Forelimb muscle (tissue), 1 donor: ENCODE measurements at places on chromosomes 2 and 18.

DNA sequence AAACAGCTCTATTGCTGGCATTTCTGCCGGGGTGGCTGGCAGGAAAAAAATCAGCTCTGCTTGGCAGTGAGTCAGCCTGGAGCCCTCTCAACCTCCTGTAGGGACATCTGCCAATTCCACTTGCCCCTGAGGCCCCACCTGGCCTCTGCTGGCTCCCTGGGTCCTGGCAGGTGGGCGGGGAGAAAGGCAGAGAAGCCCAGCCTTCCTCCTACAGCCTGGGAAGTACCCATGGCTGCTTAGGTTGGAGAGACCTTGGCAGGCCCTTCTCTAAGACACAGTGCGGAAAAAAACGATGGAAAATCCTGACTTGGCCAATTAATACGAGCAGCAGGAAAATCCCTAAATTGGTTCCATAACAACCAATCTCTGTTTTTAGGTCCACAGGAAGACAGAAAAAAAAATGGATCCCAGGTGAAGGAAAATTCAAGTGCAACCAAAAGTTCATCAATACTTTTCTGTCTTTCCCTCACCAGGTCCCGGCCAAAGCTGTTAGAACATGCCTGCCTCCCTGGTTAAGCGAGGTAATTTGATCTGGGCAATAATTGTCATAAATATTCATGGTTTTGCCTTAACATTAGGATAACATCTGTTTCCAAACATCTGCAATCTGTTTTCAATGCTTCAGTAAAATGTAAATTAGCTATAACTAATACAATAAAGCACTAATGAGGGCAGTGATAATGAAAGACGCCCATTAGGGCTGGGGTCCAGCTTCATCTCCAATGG is 245.9 kb downstream of the TFCP2L1 start:
- peak; percentile 62 for DNase-seq

GRCh38 chr2:104312684-104313083 is 541.2 kb upstream of the POU3F3 start:
- no peak for DNase-seq

- no peak for DNase-seq
Measured at GRCh38 chr2:203783496-203784203, 77.2 kb downstream of the CD28 start.

DNA sequence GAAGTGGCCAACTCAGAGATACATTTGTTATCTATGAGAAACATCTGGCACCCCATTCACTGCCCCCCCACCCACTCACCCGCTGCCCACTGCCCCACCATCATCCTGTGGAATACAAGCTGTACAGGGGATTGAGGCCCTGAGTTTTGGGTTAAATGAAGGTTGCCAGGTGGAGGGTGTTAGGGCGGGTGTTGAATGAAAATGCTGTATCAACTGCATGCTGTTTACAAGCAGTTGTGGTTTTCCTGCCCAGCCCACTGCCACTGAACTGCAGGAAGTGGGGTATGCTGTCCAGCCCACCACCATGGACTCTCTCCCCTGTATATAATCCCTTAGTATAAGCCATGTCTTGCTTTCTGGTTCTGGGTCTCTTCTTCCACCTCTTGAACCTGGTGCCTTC is 481.9 kb downstream of the METTL4 start:
- DNase-seq = no peak

DNA sequence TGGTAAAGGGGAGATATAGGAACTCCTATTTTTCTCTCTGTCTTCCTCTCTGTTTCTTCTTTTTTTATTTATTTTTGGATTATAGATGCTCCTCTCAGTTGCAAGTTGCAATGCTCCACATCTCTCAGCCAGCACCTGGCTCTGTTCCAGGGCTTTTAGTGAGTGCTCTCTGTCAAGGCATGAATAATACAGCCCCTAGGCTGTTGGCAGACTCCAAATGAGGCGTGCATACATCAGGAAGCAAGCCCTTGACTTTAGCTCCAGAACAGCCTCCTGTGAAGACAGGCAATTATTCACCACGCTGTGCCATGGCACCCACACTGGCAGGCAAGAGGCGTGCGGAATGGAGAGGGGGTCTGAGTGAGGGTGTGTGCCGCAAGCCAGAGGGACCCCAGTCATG is 228.1 kb upstream of the PXDN start:
- no peak for DNase-seq

DNA sequence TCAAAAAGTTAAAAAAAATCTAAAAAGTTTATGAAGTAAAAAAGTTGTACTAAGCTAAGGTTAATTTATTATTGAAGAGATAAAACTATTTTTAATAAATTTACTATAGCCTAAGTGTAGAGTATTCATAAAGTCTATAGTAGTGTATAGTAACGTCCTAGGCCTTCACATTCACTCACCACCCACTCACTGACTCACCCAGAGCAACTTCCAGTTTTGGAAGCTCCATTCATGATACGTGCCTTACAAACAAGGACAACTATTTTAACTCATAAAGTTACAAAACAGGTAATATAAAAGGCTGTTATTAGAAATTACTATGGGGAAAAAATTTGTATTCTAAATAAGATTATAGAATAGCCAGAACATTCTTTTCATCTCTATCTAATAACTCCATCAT is 158.9 kb upstream of the FN1 start:
- DNase-seq = no peak

DNA sequence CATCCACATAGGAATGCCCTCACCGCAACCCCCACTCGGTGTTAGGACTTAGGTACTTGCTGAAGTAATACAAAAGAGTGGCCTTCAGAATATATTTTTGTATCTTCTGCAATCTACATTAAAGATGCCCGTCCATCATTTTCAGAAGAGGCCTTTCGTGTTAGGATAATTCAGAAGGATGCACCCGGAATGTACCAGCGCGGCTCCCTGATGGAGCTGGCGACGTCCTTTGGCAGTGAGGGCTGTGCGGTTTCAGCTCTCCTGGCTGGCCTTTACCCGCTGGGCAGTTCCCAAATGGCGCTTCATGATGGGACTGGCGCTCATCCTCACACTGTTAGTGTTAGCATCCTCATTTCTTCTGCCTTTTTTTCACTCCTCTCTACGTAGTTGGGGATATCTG is 15.3 kb downstream of the TWIST2 start:
- DNase-seq = no peak

GRCh38 chr2:113213061-113213930 is 39.5 kb downstream of the PSD4 start:
- DNase-seq = no peak

- DNase-seq = no peak
Measured at GRCh38 chr2:113167115-113167932, 6.4 kb upstream of the PSD4 start.

- DNase-seq = no peak
Measured at GRCh38 chr18:78565240-78565639, 414.4 kb upstream of the SALL3 start.

DNA sequence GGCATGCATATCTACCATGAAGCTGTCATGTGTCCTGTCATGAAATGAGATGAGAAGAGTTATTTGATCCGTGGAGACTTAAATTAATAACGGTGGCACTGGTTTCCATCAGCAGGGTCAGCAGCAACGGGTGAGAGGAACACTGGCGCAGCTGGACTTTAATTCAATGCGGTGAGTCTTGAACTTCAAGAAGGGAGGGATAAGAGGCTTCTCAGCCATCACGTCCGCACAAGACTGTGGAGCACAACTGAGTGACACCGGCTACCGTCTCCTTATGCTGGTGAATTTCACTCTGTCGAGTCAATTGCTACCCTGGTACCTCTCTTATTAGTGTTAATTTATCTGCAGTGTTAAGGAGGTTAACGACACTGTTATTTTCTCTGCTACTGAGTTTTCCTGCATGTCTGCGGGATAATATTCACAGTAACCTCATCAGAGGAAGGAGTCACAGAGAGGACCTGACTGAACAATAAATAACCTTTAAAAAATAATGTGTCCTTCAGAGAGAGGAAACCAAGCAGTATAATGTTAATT is 236.8 kb downstream of the EPHA4 start:
- DNase-seq = no peak

DNA sequence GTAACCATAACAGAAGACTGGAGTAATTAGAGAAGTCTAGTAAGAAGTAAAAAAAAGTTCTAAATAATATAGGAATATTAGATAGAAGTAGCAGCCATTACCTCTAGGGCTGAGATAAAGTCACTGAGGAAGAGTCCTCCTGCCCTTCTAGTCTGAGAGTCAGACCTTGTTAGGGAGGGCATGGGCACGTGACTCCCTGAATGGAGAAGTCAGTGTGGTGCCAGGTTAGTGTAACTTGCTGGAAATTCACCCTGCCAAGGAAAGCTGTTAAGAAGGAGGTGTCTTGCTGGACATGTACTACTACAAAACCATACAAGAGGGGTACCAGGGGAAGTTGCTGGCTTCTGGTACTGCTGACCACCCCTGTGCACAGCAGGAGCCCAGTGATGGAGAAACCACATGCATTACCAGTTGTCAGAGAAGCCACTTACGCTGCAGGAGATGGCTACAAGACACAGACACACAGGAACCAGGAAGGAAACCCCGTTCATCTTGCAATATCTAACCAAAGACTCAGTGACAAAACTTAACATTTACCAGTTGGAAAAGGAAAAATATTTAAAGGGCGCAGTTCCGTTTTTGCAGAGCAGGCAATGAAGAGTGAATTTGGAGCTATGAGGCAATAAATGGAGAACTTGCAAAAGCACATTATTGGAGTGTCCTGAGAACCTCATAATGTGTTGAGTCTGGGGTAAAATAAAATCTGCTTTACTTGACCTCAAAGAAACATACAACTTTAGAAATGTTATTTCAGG is 77.2 kb upstream of the TLK1 start:
- DNase-seq = no peak

DNA sequence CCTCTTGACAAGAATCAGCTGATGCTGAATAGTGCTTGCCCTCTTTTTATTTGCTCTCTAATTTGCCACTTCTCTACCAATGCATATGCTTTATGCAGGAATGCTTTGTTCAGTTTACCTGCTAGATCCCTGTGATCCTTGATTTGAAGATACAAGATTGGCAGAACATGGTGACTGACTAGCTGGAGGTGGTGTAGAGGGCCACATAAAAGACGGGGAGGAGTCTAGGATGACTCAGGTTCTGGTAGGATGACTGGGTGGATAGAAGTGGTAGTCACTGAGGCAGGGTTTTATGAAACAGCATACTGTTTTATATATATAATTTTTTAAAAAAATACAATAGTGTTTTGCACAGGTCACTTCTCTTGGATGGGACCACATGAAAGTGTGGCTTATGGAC is 6.3 kb upstream of the ADGRF3 start:
- DNase-seq = no peak

DNA sequence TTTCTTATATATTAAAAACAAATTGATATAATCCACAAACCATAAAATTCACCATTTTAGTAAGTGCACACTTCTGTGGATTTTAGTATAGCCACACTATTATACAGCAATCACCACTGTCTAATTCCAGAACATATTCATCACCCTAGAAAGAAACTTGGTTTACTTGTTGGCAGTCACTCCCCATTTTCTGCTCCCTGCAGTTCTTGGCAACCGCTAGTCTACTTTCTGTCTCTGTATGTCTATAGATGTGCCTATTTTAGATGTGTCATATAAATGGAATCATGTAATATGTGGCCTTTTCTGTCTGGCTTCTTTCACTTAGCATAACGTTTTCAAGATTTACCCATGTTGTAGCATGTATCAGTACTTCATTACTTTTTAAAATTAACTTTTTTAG is 5.7 kb downstream of the CKAP2L start:
- no peak for DNase-seq

DNA sequence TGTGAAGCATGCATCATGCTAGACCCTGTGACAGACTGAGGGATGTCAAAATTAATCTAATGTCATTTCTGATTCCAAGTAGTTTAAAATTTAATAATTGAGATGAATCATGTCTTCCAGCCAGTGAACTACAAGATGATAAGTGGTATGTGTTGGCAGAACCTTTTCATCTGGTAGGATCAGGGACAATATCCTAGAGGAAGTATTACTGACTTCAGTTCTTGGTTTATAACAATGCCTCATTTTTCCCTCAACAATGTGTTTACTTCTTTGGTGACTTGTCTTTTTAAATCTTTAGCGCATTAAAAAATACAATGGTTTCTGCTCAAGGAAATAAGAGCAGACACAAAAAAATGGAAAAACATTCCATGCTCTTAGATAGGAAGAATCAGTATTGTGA is 69.4 kb downstream of the ARHGAP28 start:
- DNase-seq = no peak

GRCh38 chr18:77346208-77346810 is 96.7 kb downstream of the GALR1 start:
- DNase-seq = peak; percentile 59

- DNase-seq = no peak
Measured at GRCh38 chr2:74425523-74425922, 4.0 kb downstream of the WDR54 start.

- no peak for DNase-seq
Measured at GRCh38 chr2:21658907-21659477, 535.2 kb downstream of the TDRD15 start.

DNA sequence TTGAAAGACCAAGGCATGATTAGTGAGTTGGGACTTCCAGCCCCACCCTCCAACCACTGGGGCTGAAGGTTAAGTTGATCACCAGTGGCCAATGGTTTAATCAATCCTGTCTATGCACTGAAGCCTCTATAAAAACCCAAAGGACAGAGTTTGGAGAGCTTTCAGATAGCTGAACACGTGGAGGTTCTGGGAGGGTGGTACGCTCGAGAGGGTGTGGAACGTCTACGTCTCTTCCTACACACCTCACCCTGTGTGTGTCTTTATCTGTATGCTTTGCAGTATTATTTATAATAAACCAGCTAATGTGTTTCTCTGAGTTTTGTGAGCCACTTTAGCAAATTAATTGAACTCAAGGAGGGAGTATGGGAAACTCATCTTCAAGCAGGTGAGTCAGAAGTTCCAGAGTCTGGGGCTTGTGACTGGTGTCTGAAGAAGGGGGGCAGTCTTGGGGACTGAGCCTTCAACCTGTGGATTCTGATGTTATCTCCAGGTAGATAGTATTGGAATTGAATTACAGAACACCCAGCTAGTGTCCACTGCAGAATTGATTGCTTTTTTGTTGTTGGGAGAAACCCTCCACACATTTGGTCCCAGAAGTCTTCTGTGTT is 20.3 kb downstream of the ACTR3 start:
- DNase-seq = no peak

- DNase-seq = no peak
Measured at GRCh38 chr2:53150146-53150545, 617.5 kb upstream of the CHAC2 start.

DNA sequence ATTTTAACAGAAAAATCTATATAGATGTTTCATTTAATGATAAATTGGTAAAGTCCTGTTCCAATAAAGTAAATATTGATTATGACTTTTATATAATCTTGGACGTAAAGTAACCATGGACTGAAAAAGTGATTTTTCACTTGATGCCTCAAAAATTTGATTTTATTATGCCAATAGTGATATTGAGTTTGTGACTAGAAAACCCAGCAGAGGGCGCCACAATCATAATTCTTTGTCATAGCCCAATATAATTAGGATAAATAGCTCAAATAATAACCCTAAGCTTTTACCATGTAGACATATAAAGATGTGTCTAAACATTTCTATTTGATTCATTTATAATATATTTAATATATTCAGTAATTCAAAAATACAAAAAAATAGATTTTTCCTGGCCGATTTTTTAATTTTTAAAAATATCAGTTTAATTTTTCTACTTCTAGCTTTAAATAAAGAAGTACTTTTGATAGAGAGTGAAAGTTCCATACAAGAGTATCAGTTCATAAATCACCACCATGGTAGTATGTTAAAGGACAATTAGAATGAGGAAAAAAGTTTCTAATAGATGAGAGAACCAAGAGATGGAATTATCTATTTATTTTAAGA is 30.7 kb downstream of the CAMKMT start:
- DNase-seq = no peak

- no peak for DNase-seq
Measured at GRCh38 chr2:137846993-137847392, 117.3 kb upstream of the HNMT start.

- DNase-seq = no peak
Measured at GRCh38 chr2:220057916-220058315, 430.5 kb downstream of the SLC4A3 start.

GRCh38 chr2:5353565-5353964 is 338.6 kb upstream of the SOX11 start:
- no peak for DNase-seq
